ENCODE measurements at places on chromosomes 5 and 9.

GRCh38 chr9:69176471-69177171, 2.5 kb downstream of the TJP2 start:
- no peak for DNase-seq

GRCh38 chr5:17891881-17892280, 257.6 kb downstream of the TAF11L14 start:
- DNase-seq, result no peak

DNA sequence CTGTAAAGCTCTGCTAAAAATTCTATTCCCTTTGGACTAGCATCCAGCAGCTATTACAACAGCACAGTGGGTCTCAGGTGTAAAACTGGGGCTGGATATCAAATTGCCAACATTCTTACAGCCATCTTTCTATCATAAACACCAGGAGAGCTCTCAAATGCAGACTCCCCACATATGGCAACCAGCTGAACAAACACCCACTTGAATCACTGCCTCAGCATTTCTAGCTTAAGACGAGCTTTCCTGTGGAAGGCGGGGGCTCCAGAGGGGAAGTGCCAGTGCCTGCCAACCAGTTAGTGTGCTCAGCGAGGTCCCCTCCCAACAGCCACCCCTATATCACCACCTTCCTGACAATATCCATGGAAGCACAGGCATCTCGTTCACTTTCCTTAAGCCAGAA, 62.2 kb downstream of the IPPK start:
- no peak for DNase-seq

- no peak for DNase-seq
These were observed 11.5 kb upstream of the SH3RF2 start for GRCh38 chr5:145924849-145925248.

DNA sequence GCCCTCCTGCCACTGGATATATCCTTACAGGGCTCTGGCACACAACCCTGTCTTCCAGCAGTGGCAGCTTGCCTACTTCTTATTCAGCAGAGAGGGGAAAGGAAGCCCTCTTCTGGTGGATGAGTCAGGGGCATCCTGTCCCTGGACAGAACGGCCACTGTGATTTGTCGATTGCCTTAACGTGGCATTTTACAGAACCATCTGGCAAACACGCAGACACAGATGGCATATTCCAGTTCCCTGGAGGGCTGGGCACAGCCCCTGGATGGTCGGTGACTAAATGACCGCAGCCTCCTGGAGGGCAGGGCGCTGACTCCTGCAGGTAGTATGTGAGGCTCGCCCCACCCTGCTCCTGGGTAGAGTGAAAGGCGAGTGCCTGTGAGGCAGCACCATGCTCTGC, 62.1 kb downstream of the DCP2 start:
- no peak for DNase-seq

DNA sequence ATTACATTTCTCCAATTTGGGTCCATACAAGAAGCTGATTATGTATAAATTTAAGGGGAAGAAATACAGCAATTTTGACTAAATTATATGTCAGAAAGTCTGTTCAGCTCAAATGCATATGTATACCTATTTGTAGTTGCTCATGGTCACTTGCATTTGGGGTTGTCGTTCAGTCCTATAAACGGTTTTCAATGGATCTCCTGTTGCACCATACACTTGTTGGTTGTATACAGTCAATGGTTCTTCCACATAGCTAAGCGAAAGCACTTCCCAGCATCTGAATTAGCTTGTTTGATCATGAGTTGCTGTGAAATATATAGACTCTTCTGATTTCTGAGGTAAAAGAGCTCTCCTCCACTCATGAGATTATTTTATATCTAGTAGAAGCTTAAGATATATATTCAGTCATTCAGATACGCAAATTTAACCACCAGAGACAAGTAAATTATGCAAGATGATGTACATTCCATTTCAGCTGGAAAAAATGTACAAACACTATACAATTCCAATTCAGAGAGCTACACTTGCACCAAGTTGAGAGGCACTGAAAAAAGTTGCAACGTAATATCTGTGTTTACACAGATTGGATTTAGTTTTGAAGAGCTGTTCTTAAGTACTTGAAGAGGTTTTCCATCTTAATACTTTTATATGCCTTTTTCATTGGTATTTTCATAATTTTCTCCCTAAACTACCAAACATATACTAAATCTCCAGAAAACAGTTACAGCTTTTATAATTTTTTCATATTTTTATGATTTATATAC, 64.4 kb upstream of the POU5F2 start:
- no peak for DNase-seq

- no peak for DNase-seq
These were observed 14.0 kb upstream of the DENND4C start for GRCh38 chr9:19216466-19216865.

- DNase-seq, result no peak
These were observed 10.8 kb upstream of the BTNL3 start for GRCh38 chr5:180977852-180978251.

DNA sequence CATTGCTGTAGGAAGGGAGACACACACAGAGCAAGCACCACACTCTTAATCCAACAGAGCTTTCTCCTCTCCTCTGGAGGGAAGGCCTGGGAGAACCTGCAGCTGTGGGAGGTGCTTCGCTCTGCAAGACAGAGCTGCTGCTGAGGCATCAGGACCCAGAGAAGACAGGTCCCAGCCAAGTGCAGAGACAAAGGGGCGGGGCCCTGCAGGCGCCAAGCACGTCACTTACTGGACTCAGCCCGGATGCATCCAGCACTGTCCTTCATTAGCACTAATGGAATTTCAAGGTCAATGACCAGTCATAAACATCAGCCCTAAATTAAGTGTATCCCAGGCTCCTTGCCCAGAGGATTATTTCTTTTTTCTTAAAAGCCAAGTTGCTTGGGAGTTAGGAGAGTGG, 337.1 kb upstream of the PANK3 start:
- DNase-seq, result no peak

DNA sequence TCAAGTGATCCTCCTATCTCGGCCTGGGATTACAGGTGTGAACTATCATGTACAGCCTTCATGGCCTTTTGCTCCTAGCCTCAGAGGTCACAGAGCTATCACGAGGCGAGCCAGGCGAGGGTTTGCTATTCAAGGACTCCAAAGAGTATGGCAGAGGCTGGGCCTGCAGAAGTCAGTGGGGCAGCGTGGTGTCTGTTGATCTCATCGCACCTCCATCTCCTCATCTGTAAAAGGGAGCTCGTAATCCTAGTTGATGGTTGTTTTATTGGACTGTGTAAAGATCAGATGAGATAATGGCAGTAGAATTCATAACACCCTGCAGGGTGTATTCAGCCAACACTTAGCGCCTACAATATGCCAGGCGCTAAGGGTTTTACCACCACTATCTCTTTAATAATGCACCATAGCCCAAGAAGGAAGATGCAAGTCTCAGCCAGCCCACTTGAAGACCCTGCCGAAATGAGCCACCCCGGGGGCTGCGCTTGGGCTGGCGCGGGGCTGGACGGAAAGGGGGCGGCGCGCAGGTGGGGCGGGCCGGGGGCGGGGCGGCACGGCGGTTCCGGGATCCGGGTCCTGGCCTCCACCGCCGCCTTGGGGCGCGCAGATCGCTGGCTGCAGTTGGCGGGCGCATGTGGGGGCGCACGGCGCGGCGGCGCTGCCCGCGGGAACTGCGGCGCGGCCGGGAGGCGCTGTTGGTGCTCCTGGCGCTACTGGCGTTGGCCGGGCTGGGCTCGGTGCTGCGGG, at the start of gene GALNT12:
Gene GALNT12 (plus strand): TSS at position 601 of the 744 bp plus-strand sequence. CDS start 29 bp downstream, at position 630.
- peak; percentile 47 for DNase-seq

GRCh38 chr5:124444147-124444775, 302.2 kb downstream of the ZNF608 start:
- DNase-seq, result no peak

- DNase-seq, result no peak
These were observed 75.5 kb downstream of the PTPN3 start for GRCh38 chr9:109422641-109423040.

- DNase-seq, result no peak
These were observed 25.3 kb upstream of the ANXA2R start for GRCh38 chr5:43065387-43065947.

- DNase-seq, result no peak
These were observed 336.1 kb upstream of the EFNA5 start for GRCh38 chr5:108006791-108007190.

GRCh38 chr9:90290716-90291485, 351.7 kb downstream of the DIRAS2 start:
- no peak for DNase-seq

DNA sequence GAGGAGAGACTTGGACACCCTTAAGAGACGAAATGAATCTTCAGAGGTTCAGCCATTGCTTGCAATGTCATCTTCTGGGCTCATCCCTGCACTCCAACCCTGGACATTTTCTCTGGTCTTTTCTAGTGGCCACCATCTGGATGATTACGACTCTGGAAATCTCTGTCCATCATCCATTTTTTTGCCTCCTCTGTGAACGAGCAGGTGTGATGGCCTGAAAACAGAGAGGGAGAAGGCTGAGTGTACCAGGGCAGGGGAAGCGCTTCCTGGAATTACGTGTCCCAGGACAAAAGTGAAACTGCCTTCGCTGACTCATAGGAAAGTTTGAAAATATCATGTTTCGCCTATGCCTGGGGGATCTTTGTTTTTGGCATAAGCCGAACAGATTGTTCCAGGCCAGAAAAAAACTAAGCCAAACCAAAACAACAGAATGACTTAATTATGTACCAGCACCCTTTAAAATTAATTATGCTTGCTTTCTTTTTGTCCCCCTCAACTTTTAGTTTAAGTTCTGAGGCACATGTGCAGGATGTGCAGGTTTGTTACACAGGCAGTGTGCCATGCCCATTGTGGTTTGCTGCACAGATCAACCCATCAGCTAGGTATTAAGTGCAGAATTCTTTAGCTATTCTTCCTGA, 31.9 kb downstream of the ANKRD33B start:
- DNase-seq, result no peak

GRCh38 chr9:74570879-74571512, 73.9 kb downstream of the RORB start:
- no peak for DNase-seq

DNA sequence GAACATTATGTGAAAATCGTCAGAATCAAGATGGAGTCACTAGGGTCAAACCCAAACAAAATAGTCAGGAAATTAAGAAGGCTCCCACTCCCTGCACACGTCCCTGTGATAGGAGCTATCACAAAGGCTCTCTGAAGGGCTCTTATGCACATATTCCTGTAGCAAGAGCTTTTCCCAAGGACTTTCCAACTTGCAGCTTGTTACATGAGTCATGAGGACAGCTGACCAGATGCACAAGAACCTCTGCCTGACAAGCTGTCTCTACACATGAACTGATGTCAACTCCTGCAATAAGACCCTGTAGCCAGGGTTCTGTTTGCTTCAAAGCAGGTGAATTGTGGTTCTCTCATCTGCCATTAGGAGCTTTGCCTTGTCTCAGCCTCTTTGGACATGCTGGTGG, 122.4 kb downstream of the OLFM1 start:
- DNase-seq, result no peak

GRCh38 chr5:177288191-177288590, 15.3 kb downstream of the RAB24 start:
- no peak for DNase-seq

DNA sequence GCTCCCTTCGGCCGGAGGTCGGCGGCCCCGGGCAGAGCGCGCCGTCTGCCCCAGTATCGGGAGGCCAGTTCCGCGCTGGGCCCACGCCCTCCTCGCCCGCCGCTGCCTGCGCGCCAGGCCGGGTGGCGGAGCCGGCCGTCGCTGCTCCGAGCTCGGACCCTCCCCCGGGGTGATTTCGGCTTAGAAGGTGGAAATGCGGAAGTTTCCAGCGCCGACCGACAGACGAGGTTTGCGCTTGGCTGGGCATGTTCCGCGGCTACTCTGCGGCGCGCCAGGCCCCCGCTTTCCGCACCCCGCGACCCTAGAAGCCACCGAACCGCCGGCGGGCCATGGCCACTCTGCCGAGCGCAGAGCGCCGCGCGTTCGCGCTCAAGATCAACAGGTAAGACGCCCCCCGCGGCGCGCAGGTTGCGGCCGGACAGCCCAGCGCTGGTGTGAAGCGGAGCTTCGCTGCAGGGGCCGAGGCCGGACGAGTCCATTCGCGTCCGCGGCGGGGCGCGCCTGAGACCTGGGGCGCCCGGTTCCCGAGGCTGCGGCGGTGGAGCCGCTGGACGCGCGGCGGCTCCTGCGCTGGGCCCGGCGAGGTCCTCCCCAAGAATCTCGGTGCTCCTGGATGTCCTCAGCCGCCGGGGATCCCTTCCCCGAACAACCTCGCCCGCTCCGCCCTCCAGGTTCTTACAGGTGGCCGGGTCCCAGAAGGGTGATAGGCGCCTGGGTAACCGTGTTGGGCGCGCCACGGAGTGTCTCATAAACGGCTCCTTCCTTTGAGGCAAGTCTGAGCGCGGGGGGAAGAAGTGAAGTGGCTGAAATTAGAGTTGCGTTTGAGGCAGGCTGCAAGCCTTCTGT, at the start of gene DOCK8:
Gene DOCK8 (plus strand): TSS at position 218 of the 846 bp plus-strand sequence. CDS start 112 bp downstream, at position 330.
- peak; percentile 40 for DNase-seq

DNA sequence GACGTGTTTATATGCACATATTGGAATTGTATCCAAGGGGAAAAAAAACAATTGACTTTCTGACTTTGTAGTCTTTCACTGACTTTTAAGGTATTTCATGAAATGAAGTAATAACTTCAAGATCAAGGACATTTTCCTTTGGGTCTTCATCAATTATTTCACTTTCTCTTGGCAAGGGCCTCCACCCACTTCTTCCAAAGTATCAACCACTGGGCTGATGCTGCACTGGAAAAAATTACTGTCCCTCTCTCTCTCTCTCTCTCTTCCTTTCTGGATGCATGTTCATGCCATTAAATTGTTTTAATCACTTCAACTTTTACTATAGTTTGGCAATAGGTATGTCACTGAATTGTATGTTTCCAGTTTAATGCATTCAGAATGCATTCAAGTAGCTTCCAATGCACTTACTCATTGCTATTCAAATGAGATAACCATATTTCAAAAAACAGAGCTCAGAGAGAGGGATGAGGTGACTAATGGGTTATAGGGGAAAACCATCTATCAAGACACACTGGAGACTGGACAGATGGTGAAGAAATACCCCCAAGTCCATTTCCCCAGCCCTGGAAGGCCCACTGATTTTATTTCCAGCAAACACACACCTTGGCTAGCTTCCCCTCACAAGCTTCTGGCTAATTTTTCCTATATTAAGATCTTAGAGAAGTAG, 585.3 kb downstream of the EBF1 start:
- DNase-seq, result no peak

DNA sequence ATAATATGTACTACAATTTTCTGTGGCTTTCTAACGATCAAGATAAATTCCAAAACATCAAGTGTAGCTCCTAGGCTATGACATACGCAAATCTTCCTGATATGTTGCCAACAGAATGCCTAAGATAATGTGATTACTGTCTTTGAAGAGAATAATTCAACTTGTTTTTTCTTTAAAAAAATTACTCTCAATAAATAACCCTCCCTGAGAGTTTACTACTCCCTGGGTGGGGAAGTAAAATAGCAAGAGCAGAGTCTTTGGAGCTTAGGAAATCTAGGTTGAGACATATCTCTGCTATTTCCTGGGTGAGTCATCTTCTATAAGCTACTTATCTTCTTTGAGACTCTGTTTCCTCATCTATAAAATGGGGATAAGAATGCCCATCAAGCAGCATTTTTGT, 201.2 kb downstream of the ACTL7B start:
- no peak for DNase-seq

- peak; percentile 65 for DNase-seq
These were observed 39.8 kb upstream of the FLT4 start for GRCh38 chr5:180689071-180689694.

- no peak for DNase-seq
These were observed 357.4 kb downstream of the PSAT1 start for GRCh38 chr9:78654324-78654723.

GRCh38 chr5:126857472-126858410, 80.8 kb downstream of the LMNB1 start:
- DNase-seq, result no peak
